Gastroesophageal sphincter (tissue), 4 donors: ENCODE measurements at places on chromosomes 4 and X.

- ATAC-seq: no peak
These were observed 175.6 kb downstream of the SNCA start for GRCh38 chr4:89661173-89661899.

DNA sequence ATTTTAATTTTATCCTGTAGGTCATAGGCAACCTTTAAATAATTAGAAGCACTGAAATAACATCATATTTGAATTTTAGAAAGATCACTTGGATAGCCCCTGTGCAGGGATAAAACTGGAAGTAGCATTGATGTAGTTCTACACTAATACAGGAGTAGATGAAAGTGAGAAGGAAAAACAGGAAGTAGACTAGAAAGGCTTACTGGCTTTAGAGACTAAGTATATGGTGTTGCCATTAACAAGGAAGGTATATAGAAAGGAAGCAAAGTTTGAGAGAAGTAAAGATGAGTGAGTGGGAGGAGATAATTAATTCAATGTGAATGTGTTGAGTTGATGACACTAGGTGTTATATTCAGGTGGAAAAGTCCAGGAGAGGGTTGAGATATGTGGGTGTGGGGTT is 73.1 kb upstream of the EPGN start:
- no peak for ATAC-seq

- no peak for ATAC-seq
These were observed 109.5 kb upstream of the VCX3A start for GRCh38 chrX:6644411-6644810.

GRCh38 chrX:69362856-69363255 is 141.3 kb upstream of the NALF2 start:
- peak; percentile 47 for ATAC-seq

- no peak for ATAC-seq
These were observed 33.0 kb downstream of the SGMS2 start for GRCh38 chr4:107857741-107858140.

GRCh38 chr4:159484864-159485263 is 382.0 kb downstream of the RAPGEF2 start:
- no peak for ATAC-seq

DNA sequence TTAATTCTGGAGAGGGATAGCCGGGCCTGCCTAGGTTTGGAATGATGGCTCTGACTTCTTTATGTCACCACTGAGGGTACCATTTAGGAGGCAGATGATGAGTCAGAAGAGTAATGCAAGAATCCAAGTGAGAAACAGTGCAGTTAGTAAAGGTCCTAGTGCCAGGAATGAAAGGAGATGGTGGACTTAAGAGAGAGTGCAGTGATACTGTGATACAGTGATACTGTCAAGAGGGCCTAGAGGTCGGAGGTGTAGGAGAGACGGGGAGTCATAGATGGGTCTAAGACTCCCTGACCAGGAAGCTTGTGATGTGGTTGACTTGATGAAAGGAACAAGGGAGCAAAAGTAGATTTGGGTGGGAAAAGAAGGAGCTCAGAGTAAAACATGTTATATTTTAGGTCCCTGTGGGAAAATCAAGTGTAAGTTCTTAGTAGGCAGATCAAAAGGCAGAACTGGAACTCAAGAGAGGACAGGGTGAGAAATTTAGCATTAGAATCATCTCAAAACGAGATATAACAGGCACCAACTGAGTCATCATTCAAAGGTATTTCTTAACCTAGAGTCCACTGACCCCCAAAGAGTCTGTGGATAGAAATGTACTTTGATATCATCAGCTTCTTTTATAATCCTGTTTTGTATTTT is 85.0 kb downstream of the NFKB1 start:
- no peak for ATAC-seq

DNA sequence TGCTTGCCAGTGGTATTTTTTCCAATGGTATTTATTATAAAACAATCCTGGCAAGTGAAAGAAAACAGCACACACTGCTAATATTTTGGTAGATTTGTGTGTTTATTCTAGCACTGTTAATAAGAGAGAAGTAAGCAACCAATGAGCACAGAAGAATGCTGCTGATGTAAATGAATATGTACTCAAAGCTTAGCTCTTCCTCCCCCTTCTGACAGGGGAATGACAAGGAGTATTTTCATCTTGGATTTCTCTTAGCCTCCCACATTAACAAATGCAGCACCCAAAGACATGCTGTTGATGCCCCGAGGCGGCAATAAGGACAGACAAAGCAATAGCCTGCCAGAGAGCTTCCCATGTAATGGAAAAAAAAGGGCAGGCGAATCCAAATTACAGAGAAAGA is 18.6 kb downstream of the ARHGAP6 start:
- ATAC-seq: no peak
